Left colon (tissue), 2 donors: ENCODE measurements at places on chromosomes 12 and 14. TPM values are rescaled to one million over a fixed set of nuclear protein-coding genes. Genes with fewer than 3 reads are reported as not detected.
A peak's percentile ranks its signal among the peaks of the same experiment; 100 is the strongest.

POMT2 gene
- 15.9 TPM for total RNA-seq

- DNase-seq = peak; percentile 70
Observed at GRCh38 chr14:50000380-50001150, 107.7 kb downstream of the ARF6 start.

DNA sequence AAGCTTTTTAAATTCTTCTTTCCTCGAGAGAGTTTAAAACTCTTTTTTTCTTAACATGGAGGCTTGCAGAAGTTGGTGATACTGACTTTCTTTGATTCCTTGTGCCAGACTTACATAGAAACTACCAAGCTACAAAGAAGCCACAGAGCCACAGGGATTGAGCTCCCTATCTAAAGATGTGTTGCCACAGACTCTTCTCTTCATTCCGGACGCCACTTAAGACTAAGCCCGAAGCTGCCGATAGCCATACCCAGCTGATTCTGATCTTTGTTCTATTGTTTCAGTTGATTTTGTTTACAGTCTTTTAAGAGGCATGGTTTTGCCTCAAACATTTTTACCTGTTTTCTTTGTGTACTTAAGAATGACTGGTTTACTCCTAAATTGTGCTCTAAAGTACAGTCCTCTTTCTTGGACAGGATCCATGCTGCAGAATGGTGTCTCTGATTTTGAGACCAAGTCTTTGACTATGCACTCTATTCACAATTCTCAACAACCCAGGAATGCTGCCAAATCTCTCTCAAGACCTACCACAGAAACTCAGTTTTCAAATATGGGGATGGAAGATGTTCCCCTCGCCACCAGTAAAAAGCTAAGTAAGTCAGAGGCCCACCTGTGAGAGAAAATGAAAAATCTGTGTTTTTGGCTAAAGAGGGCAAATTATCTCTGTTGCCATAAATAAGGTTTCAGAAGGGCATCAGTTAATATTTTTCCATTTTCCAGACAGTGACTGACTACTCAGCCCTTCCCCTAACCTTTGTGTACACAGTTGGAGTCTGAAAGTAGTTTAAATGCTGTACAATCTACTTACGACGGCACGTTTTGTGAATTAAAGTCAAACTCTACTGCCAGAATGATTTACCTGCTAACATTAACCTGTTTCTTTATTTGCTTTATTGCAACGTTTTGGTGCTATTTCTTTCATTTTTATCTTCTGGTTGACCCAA is 42.1 kb upstream of the KCNH3 start:
- DNase-seq = no peak

DNA sequence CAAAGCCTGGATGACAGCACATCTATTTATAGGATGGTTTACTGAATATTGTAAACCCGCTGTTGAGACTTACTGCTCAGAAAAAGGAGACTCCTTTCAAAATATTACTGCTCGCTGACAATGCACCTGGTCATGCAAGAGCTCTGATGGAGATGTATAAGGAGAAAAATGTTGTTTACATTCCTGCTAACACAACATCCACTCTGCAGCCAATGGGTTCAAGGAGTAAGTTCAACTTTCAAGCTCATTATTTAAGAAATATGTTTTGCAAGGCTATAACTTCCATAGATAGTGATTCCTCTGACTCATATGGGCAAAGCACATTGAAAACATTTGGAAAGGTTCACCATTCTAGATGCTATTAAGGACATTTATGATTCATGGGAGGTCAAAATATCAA is 201.7 kb downstream of the SNAPC1 start:
- no peak for DNase-seq

DNA sequence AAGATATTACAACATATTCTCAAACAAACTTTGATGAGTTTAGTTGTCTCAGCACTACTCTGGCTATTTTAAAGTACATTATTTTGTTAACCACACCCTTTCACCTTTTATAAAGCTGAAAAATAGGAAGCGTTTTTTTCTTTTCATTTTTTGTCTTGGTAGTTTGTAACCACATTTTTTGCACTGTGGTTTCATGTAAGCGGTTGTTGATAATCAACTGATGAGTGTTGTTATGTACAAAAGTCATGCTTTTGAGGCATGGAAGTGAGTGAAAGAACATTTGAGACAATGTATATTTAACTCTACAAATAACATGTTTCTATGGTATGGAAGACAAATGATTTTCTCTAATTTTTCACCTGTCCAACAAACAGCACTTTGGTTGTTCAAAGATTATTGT is 52.1 kb upstream of the ATP2B1 start:
- DNase-seq = no peak

GRCh38 chr14:67994531-67994930 is 175.0 kb downstream of the RAD51B start:
- no peak for DNase-seq

PCED1B gene
- 1.0 TPM for total RNA-seq

- DNase-seq = no peak
Observed at GRCh38 chr12:59382282-59383078, 213.3 kb upstream of the SLC16A7 start.

- no peak for DNase-seq
Observed at GRCh38 chr12:59182191-59182590, 261.9 kb upstream of the LRIG3 start.

CLEC2D gene
- total RNA-seq = 7.3 TPM

GRCh38 chr14:42185718-42186117 is 579.0 kb downstream of the LRFN5 start:
- no peak for DNase-seq

GRCh38 chr14:100106250-100107112 is 41.3 kb downstream of the EVL start:
- DNase-seq = no peak

SRRM4 gene
- not detected for total RNA-seq

CELA1 gene
- total RNA-seq = not detected

SYNDIG1L gene
- total RNA-seq = not detected

DNA sequence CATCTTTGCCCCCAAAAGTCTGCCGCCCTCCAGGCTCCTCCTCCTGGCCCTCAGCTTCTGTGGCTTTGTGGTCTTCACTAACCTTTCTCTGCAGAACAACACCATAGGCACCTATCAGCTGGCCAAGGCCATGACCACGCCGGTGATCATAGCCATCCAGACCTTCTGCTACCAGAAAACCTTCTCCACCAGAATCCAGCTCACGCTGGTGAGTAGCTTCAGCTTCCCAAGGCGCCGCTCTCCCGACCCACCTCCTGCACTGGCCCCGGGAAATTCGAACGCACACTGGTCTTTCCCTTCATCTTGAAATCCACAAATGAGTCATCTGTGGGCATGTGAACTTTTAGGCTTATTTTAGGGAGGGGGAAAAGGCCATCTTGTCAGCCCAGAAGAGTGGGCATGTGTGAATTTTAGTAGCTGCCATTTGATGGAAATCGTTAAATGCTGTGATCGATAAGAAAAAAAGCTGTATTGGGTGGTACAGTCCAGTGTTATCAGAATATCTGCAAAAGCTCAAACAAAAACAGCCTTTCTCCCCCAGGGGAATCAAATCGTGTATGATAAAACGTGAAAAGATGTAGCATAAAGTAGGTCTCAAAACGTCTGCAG is 700 bp downstream of the SLC35E3 start:
- peak; percentile 75 for DNase-seq

GRCh38 chr14:90903101-90903500 is 86.9 kb upstream of the TTC7B start:
- peak; percentile 46 for DNase-seq

SELPLG gene
- 5.1 TPM for total RNA-seq

DNA sequence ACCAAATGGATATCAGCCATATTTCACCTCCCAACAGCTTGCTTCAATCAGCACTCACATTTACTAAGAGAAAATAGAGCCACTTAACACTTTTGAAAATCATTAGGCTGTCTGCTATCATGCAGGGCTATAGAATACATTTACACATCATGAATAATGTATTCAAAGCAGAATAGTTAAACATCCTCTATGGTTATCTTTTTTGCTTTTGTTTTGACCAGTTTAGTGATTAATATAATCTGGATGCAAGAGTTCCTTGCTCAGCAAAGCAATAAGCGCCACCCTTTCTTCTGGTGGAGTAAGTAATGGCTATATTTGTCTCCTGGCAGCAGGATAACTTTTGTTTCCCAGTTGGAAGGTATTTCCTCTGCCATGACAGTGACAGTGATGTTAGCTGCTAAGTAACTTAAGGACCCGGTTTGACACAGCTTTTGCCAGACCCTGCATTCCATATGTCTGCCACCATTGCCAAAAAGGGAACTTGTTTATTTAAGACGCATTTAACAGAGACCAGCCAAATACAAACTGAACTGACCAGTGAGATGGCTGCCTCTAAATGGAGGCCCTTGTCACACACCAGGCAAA is 70.3 kb upstream of the NR2C1 start:
- DNase-seq = no peak

- DNase-seq = no peak
Observed at GRCh38 chr12:113994051-113994450, 27.9 kb upstream of the RBM19 start.

ARHGAP9 gene
- 11.4 TPM for total RNA-seq

SLC22A17 gene
- 8.0 TPM for total RNA-seq

DNA sequence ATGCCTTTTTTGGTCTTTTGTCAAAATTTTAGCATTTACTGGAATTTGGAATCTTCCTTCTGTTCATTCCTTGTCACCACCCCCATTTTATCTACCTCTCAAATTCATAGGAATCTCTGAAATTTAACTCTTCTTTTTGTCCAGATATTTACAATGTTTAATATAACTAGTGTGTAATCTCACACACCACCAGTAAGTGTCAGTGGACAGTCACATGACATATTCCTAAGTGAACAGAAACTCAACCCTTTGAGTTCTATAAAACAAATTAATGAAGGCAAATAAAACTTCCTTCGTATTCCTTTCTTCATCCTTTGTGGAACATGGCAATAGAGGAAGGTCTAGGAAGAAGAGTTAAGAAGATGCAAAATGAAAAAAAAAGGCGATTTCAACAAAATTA is 26.6 kb downstream of the ATF7 start:
- no peak for DNase-seq

GRCh38 chr14:71399057-71399487 is 491.8 kb downstream of the PCNX1 start:
- no peak for DNase-seq

CHMP4A gene
- 48.0 TPM for total RNA-seq

B3GNT4 gene
- 0.43 TPM for total RNA-seq

DNA sequence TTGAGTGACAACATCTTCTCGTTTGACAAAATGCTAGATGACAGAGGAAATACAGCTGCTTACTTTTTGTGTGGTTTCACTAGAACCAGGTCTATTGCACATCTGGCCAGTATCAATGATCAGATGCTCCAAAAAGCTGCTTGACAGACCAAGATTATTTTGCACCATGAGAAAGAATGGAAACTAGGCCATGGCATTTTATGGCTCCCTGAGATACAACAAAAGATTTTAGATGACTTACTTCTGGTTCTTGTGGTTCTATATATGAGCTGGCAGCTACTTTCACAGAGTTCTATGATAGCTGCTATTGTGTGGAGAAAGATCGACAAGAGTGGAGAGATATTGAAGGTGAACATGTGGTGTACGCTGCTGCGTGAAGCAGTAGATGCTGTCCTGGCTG is 25.9 kb upstream of the PPFIBP1 start:
- DNase-seq = no peak

- no peak for DNase-seq
Observed at GRCh38 chr12:86929962-86930361, 673.8 kb upstream of the MGAT4C start.

DNA sequence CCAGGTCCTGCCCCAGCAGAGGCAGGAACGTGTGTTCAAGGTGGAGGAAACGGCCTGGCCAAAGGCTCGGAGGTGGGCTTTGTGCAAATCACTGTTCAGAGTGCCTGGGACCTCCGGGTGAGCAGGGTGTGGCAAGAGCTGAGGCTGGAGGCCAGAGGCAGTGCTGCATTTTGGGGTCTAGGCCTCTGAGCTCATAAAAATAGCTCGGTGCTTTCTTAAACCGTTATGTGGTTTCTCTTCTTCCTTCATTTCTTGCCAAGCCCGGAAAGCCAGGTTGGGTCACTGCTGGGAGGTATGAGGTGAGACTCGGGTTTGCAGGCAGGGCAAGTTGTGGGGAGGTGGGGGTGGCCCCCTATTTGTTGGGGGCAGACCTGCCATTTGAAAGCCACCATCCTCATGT is 178.8 kb upstream of the MYL2 start:
- no peak for DNase-seq
